ENCODE measurements at places on chromosomes 3 and 15. TPM values are rescaled to one million over a fixed set of nuclear protein-coding genes. Genes with fewer than 3 reads are reported as not detected.

DNA sequence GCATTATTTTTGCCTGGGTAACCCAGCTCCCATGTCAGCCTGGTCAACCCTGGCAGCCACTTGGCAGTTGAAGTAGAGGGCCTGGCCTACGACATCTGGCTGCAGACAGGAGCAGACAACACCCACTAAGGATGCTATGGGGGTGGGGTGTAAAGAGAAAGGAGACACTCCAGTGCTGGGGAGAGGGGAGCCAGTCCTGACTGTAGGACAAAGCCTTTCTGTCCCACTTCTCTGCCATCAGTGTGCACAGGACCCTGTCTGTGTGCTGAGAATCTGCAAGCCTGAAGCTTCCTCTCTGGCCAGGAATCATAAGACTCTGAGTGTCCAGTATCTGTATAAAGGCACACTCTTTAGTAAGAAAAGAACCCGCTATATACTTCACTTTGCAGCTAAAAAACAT is 96.3 kb upstream of the CHRM5 start:
- DNase-seq, result no peak

- DNase-seq, result no peak
These were observed 22.0 kb downstream of the COLQ start for GRCh38 chr3:15499536-15499935.

GRCh38 chr3:39810647-39811161 is 1.3 kb downstream of the MYRIP start:
- DNase-seq, result no peak

DNA sequence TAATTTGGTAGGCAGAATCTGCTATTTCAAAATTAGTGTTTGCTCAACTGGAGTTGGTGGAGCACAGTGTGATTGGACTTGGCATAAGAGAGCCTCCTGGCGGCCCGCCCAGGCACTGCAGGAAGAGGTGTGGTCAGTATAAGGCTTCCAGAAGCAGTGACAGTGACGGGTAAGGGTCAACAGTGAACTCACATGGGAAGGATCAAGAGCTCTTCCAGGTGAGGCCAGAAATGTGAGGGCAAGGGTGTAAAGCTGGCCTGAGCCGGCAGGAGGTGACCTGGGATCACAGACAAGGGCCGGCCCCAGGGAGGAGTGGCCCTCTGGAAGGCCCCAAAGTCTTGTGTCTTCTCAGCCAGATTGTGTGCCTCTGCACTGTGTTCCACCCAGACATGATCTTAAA is 93.2 kb upstream of the RNF7 start:
- peak; percentile 44 for DNase-seq

DNA sequence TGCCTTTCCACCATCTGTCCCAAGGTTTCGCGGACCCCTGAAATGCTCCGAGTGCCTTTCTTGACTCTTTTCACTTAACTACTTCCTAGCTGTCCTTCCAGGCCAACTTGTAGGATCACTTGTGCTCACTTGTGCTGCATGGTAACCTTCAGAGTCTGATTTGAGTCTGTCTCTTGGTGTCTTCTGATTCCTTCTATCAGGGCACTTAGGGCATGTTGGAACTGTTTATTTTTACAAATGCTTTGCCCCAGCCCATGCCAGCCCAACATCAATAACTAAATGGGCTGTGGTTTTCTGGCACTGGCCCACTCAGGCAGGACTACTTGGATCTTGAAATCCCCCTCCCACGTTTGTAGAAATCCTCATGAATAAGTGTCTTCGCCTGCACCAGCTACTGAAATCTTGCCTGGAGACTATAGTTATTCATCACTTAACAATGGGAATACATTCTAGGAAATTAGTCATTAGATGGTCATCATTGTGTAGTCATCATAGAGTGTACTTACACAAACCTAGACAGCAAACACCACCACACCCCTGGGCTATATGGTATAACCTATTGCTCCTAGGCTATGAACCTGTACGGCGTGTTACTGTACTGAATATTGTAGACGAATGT is 123.1 kb upstream of the STRIT1 start:
- no peak for DNase-seq

DNA sequence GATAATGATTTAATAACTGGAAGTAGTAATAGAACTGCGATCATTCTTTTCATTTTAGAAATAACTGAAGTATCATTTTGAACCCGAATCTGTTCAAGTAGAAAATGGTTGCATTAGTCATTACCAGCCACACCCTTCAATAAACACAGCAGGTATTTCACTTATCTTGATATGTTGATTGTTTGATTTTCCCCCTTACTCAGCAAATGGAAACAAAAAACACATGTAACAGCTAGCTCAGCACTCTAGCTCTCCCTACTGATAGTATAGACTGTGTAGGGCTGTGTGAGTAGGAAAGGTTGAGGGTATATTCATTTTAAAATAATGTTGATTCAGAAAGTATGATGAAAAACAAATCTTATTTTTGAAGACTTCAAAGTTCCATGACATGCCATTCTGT is 1.1 kb upstream of the GPR149 start:
- DNase-seq, result no peak

- no peak for DNase-seq
These were observed 41.4 kb downstream of the PGPEP1L start for GRCh38 chr15:98966091-98966787.

- DNase-seq, result no peak
These were observed 235.2 kb downstream of the TLE3 start for GRCh38 chr15:69862540-69862939.

DNA sequence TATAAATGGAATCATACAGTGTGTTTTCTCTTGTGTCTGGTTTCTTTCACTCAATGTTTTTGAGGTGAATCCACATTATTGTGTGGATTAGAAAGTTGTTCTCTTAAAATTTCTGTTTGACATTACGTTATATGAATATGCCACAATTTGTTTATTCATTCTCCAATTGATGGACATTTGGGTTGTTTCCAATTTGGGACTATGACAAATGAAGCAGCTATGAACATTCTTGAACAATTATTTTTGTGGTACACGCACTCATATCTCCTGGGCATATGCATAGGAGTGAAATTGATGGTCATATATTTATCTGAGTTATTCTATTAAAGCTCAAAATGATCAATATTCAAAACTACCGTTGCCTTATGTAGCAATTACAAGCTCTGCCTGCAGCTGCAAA is 5.3 kb upstream of the THRB start:
- no peak for DNase-seq

- DNase-seq, result no peak
These were observed 88.2 kb upstream of the RNF7 start for GRCh38 chr3:141649871-141650270.

DNA sequence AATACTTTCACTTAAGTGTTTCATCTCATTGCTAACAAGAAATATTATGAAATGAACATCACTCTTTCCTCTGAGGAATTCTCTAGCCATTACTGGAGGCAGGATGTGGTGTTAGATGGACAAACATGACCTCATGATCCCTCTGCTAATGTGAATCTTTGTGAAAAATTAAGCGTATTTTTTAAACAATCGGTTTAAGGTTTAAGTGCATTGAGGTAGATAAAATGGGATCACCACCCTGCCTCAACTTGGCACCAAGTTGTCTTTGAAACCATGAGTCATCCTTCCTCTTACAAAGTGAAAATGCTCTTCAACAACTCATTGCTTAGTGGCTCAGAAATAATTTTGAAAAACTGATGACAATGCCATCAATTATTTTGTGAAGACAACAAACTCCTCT is 76.0 kb upstream of the DCBLD2 start:
- no peak for DNase-seq

- no peak for DNase-seq
These were observed 171.6 kb downstream of the CADPS start for GRCh38 chr3:62703451-62704167.

GRCh38 chr3:445960-446359 is 249.4 kb downstream of the CHL1 start:
- DNase-seq, result no peak

- DNase-seq, result no peak
These were observed 101.2 kb upstream of the SLC4A7 start for GRCh38 chr3:27585429-27585828.

- DNase-seq, result no peak
These were observed 7.3 kb downstream of the RFT1 start for GRCh38 chr3:53122933-53123305.

GRCh38 chr3:178182337-178182779 is 353.9 kb upstream of the KCNMB2 start:
- no peak for DNase-seq

GRCh38 chr15:48112242-48112641 is 8.5 kb upstream of the SLC24A5 start:
- DNase-seq, result no peak

- no peak for DNase-seq
These were observed 69.9 kb downstream of the RYK start for GRCh38 chr3:134180761-134181160.

- DNase-seq, result peak; percentile 55
These were observed 37.4 kb downstream of the ZNF860 start for GRCh38 chr3:32018757-32019564.

GRCh38 chr15:64026591-64026990 is 19.7 kb downstream of the DAPK2 start:
- DNase-seq, result no peak

DNA sequence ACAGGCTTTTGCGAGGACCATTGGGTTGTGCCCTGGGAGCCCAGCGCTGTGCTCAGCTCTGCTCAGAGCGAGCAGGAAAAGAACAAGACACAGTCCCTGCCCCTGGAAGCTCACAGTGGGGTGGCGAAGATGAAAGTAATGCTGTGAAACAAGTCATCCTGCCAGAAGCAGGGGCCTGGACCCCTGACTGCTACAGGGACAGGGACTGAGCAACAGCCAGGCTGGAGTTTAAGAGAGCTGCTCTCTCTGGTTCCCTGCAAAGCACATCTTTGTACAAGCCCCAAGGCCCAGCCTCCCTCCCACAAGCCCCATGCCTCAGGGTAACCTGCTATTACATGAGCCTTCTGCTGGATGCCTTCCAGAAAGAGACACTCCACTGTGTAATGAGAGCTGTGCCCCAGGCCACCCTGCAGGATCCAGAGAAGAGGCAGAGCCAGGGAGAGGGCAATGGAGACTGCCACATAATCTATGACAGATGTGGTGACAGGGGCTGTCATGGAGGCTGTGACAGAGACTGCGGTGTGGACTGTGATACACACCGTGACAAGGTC is 7.1 kb upstream of the HCN4 start:
- no peak for DNase-seq

DNA sequence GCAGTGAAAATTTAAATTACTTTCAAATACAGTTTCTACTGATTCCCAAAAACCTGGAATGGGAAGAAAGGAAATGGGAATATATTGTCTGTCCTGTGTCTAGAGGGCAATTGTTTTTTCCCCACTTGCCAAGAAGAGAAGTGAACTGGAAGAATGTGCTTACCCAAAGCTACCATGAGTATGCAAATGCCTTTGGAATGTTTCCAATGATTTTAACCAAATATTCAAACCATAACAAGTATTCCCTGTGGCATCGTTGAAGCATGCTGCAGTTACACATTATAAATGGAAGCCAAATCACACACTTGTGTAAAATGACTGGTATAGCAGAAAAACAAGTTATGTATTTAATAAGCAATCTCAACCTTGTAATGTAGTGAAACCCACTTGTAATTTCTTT is 368.2 kb downstream of the GBE1 start:
- no peak for DNase-seq

GRCh38 chr15:66885281-66885915 is 180.0 kb upstream of the SMAD3 start:
- no peak for DNase-seq

DNA sequence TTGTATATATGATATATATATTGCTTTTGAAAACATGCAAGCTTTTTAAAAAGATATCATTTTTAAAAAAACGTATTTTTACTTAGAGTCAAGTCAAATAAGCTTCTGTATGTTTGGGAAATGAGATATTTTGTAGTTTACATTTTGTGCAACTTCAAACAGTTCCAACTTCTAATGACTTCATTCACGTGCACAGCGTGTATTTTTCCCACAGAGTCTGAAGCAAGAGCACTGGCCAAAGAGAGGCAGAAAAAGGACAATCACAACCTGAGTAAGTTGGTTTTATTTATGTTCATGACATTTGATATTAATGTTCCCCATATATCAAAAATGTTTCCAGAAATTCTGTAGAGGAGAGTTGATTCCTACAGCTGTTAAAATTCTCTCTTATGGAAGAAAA is 47.9 kb upstream of the SAMMSON start:
- DNase-seq, result no peak

GRCh38 chr15:61764981-61765380 is 295.3 kb downstream of the VPS13C start:
- no peak for DNase-seq

The ALDH1A2 gene
- 17.8 TPM for total RNA-seq

The LRCH3 gene
- total RNA-seq, result 25.4 TPM

The CTXN2 gene
- not detected for total RNA-seq

The NOX5 gene
- total RNA-seq, result 0.19 TPM

The AADACL2 gene
- 0.14 TPM for total RNA-seq

The TLR9 gene
- 0.66 TPM for total RNA-seq

The IMPG2 gene
- 0.52 TPM for total RNA-seq

Data from thymus (tissue), 14 donors.